ENCODE measurements at places on chromosomes 2 and 18.

DNA sequence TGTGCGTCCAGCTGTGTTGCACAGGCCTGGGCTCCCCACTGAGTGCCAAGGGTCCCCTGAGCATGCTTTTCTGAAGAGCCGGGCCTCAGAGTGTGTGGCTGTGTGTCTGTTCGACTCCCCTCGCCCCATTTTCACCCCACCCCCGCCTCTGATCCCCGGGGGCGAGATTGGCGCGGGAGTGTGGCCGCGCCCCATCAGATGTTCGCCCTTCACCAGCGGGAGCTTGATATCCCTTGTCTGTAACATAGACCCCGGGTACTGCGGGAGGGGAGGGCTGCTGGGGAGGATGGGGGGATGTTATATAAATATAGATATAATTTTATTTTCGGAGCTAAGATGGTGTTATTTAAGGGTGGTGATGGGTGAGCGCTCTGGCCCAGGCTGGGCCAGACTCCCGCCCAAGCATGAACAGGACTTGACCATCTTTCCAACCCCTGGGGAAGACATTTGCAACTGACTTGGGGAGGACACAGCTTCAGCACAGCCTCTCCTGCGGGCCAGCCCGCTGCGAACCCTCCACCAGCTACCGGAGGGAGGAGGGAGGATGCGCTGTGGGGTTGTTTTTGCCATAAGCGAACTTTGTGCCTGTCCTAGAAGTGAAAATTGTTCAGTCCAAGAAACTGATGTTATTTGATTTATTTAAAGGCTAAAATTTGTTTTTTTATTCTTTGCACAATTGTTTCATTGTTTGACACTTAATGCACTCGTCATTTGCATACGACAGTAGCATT lies 1.5 kb downstream of the RHOB start:
- no peak for DNase-seq

DNA sequence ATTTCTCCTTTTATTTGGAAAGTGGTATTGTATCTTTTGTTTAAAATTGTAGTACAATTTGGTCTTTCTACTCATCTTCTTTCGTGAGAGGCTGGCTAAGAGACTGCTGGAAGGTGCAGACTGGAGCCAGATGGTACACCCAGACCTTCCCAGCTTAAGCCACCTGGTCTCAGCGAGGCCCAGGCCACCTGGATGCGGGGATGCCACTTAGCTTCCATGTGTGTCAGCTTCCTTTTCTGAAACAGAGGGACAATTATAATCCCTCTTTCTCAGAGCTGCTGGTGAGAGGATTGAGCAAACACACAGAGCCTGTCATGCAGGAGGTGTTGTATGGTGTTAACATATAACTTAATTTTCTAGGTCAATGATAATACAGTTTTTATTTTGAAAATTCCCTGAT lies 17.4 kb downstream of the FARP2 start:
- DNase-seq = no peak

DNA sequence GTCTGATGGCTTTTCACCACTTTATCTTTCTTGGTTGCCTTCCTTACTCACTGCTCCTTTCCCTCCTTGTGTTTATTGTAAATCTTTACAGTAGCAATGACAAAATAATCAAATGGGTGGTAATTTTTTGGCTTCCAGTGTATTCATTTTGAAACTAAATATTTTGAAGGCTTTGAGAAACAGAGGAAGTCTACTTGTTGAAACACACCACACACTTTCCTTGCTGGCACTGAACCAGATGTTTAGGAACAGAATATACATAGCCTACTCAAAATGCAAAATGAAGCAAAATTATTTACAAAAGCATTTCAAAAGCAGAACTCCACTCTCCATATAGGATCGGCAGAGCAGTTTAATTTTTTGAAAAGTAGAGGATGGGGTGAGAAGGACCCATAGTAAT lies 189.8 kb downstream of the LTBP1 start:
- no peak for DNase-seq

DNA sequence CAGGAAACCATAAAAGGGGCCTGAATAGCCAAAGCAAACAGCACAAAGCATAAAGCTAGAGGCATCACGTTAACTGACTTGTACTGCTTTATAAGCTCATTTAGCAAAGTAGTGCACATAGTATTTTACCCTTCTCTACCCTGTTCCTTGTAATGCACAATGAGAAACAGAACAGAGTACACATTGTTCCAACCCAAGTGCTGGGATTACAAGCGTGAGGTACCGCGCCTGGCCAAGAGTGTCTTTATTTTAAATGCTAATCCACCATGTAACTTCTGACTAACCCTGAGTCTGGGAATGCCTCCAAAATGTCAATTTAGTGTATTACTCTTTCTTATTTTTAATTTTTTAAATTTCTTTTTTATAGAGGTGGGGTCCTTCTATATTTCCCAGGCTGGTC lies 46.4 kb upstream of the STON1 start:
- no peak for DNase-seq

- no peak for DNase-seq
Observed at GRCh38 chr2:176960061-176960460, 252.5 kb upstream of the HNRNPA3 start.

- peak; percentile 28 for DNase-seq
Observed at GRCh38 chr2:130873700-130874346, 37.1 kb downstream of the ARHGEF4 start.

DNA sequence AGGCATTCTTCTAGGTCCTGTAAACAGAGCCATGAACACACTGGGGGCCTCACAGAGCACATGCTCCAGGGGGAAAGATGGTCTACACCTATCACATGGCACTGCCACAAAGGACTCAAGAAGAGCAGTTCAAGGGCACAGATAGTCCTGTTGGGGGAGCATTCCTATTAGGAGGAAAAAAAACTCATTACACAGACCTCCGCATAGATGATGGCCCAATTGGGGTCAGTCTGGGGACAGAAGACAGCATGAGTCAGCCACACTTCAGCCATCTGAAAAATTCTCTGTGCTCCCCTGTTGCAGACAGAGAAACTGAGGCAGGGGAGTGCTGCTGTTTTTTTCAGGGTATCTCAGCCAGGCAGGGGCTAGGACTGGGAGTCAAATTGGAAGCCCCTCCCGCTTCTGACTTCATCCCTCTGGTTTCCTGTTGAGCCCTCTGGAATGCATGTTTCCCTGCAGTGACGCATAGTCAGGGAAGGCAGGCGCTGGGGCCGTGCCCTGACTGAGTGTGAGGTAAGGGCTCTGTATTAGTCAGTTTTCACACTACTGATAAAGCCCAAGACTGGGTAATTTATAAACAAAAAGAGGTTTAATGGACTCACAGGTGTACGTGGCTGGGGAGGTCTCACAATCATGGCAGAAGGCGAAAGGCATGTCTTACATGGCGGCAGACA lies 67.9 kb downstream of the RHOB start:
- DNase-seq = no peak

DNA sequence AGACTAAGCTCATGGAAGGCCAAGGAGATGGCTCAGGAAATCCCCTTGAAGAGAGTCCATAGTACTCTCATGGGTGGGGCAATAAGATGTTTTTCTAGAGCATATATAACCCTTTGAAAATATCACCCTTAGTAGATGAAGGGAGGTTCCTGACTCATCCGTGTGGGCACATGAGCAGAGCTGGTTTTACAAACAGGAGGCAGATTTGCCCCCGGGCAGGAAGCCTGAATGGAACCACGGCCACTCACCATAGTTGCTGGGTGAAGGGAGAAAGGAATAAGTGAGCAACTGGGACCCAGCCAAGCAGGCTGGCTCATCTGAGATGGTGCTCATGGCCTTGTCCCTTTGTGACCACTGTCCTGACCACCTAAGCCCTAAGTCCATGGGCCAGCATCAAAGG lies 29.0 kb upstream of the MAPRE3 start:
- DNase-seq = no peak

DNA sequence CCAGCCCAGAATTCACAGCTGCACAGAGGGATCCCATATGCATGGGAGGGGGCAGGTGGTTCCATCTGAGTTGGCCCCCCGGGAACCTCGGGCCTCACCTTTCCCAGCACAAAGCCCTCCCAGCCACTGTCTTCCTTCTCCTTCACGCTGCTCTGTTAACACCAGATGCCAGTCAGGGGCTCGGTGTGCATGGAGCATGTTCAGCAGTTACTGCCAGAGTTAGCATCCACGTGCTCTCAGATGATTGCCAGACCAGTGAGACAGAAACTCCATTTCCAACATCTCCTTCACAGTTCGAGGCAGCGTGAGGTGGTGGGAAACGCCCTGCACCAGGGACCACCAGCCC lies 101.0 kb downstream of the PTGR3 start:
- no peak for DNase-seq

- no peak for DNase-seq
Observed at GRCh38 chr2:6516674-6517073, 349.0 kb downstream of the CMPK2 start.

- DNase-seq = no peak
Observed at GRCh38 chr2:136319237-136319636, 201.3 kb upstream of the CXCR4 start.

DNA sequence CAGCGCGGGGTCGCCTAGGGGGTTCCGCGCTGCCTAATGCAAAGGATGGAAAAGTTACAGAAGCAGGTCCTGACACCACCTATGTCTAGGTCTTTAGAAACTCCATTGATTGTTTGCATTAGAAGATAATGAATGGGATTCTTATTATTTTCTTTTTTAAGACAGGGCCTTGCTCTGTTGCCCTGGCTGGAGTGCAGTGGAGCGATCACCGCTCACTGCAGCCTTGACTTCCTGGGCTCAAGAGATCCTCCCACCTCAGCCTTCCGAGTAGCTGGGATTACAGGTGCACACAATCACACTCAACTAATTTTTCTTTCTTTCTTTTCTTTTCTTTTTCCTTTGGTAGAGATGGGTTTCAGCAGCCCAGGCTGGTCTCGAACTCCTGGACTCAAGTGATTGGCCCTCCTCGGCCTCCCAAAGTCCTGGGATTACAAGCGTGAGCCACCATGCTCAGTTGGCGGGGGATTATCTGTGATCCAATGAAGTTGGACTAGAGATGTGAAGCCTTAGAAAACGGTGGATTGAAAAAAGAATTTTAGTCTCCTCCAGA lies 761 bp upstream of the IDH1 start:
- DNase-seq = no peak

DNA sequence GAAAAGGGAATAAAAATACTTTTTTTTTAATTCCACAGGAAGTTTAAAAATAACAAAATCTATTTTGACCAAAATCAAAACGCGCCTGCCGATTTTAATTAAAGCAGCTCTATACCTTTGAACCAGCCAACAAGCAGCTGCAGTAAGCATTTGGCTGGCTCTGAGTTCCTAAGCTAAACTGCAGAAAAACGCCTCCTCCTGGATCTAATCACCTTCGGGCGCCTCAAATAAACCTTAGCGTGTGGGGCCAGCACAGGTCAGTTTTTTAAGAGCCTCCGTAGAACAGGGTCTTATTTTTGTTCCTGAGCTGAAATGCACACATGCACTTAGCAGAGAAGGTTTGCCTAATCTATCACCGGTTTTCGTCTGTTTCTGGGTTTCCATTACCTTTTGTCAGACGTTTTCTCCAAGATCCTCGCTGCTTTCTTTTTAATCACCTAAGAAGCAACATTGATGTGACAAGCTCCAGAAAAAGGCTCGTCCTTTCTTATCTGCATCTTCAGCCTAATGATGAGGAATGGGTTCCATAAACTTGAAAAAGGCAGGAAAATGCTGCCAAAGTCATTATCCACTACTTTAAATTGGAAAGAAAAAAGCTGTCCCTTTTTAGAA lies 64.7 kb upstream of the HNRNPA3 start:
- DNase-seq = no peak

DNA sequence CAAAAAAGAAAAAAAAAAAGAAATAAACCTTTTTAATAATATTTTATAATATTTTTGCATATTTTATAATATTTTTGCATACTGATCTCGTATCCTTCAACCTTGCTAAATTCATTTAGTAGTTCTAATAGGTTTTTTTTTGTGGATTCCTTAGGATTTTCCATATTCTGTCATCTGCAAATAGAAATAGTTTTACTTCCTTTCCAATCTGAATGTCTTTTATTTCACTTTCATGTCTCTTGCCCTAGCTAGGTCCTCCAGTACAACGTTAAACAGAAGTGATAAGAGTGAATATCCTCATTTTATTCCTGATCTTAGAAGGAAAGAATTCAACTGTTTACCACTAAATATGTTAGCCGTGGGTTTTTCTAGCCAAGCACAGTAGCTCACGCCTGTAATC lies 13.7 kb downstream of the LMAN2L start:
- no peak for DNase-seq

- DNase-seq = no peak
Observed at GRCh38 chr2:86082756-86083155, 22.9 kb downstream of the POLR1A start.

- DNase-seq = no peak
Observed at GRCh38 chr18:5891184-5891853, 4.0 kb downstream of the TMEM200C start.

DNA sequence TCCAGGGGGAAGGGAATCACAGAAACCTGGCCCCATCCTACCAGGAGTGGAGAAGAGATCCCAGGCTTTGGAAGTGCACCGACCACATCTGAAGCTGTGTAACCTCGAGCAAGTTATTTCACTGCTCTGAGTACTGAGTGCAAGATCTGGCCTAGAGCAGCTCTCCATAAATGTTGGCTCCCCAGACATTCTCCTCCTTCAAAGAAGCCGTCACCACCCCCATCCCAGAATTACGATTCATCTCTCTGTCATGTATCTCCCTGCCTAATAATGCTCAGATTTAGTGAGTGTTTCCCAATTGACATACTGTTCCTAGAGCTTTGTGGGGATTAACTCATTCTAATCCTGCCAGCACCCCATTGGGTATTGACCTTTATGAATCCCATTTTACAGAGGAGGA lies 51.7 kb downstream of the TNS1 start:
- no peak for DNase-seq

DNA sequence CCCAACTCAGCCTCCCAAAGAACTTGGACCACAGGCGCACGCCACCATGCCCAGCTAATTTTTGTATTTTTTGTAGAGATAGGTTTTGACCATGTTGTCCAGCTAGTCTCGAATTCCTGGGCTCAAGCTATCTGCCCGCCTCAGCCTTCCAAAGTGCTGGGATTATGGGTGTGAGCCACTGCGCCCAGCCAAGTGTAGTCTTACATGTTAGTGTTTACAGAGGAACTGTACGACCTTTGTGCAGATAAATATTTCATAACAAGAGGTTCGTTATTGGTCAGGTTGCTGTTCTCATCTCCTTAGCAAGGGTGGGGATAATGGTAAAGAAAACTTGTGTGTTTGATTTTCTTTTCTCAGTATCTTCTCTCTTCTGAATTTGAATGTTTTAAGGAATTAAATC lies 46.5 kb downstream of the RALBP1 start:
- DNase-seq = no peak

DNA sequence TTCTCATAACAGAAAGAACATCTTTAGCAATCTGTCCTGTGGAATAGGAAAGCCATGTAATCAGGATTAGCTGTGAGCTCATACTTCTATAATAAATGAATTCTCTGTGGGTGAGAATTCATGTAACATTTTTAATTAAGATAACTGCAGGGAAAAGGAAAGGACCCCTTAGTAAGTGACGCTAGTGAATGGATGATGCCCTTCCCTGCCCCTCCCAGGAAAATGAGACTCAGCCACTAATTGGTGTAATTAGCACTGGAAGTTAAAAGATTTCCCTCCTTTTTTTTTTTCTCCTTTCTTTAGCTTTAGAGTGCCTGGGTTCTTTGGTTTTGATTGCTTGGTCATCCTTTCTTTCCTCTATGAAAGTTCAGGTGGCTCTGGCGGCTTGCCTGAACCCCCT lies 90.3 kb downstream of the VWA3B start:
- DNase-seq = no peak
